Stimulated activated CD4-positive, alpha-beta T cell treated with anti-CD3 and anti-CD28 coated beads, Interleukin-2, amount 100 ng/mL, for 24 hours (primary cell): ENCODE measurements at places on chromosomes 11 and 22.

- no peak for DNase-seq
Measured at GRCh38 chr11:118046964-118047700, 29.7 kb upstream of the TMPRSS4 start.

DNA sequence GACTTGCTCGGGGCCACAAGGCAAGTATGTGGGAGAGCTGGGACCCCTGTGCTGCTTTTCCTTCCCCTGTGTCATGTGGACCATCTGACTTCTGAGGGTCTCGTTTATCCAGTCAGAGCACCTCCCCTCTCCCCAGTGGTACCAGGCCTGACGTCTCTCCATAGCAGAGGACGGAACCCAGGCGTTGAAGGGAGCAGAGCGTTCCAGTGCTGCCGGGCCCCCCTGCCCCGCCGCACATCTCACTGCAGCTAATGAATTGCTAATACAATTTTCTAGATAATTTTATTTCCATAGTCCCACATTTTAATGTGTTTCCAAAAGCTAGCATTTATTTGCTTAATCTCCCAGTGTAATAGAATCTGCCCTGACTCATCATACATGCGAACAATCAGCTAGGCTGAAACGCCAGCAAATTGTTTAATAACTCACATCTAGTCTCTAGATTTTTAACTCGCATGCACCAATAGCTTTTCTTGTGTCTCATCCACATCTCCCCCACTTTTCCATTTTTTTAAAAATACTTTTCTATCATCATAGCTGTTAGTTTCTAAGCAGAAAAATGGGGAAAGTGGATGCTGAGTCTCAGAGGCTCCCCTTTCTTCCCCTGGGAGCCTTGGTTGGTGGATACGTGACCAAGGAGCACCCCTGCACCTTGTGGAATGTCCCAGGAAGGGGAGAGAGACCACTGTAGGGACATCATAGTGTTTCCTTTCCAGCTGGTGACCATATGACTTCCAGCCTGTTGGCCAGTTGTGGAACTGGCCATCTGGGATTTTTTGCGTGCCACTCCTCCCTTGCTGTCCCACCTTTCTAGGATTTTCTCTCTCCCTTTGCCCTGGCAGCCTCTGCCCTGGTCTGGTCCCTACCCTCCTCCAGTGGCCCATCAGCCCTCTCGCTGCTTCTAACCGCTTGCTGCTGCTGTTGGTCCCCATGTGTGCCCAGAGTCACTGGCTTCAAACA, 58.6 kb upstream of the NNMT start:
- DNase-seq: no peak

GRCh38 chr22:23315341-23315917, 135.1 kb downstream of the BCR start:
- DNase-seq: peak; percentile 67

DNA sequence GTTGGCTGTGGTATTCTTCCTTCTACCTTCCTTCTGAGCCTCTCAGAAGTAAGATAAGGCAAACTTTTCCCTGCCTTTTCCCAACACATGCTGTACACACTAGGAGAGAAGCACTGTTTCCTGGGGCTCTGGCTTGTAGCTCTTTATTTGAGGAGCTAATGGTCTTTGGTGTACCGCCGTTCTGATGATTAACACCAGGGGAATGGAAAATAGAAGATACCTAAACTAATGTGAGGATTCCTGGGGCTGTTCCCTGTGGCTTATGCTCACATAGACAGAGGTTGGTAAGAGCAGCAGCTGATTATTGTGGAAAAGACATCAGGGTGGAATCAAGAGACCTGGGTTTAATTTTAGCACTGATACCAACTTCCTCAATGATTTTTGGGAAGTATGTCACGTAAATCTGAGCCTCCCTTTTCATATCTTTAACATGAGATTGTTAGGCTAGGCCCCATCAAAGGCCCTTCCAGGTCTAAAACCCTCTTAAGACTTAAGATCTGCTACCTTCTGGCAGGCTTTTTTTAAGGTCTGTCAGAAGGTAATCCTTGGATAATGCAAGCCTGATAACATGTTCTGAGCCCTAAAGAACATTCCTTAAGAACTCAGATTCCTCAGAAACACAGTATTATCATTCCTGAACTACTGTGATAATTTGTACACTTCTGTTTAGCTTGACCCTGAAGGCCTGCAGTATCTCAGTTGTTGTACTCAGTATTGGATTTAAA, 24.8 kb upstream of the RCE1 start:
- DNase-seq: no peak

DNA sequence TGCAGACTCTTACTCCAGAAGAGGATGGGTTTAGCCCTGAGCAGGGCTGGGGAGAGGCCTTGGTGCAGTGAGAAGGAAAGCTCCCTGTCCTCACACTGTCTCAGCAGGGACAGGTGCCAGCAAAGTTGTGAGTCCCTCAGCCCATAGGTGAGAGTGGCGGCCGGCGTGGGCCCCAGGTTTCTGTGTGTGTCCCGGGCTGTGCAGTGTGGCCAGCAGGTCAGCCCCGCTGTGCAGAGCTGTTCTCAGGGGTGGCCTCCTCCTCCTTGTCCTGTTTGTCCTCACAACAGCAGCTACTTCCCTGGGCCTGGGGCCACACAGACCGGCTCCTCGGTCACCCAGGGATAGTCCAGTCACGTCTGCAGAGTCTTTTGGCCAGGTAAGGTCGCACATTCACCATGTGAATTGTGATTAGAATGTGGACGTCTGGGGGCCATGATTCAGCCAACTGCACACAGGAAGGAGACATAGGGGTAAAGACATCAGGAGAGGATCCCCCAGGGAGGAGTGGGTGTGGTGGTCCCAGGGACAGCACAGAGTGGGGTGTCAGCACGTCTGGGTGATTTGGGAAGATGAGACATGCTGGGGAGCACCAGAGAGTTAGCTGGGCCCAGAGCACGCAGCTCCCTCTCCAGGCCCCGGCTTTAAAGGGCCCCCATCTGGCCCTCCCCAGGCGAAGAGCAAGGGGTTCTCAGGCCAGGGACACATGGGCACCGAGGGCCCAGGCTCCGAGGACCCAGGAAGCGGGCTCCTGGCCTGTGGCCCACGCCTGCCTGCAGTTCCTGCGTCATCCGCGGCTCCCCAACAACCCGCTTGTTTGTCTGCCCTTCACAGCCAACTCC, 81.6 kb downstream of the MYEOV start:
- DNase-seq: no peak

DNA sequence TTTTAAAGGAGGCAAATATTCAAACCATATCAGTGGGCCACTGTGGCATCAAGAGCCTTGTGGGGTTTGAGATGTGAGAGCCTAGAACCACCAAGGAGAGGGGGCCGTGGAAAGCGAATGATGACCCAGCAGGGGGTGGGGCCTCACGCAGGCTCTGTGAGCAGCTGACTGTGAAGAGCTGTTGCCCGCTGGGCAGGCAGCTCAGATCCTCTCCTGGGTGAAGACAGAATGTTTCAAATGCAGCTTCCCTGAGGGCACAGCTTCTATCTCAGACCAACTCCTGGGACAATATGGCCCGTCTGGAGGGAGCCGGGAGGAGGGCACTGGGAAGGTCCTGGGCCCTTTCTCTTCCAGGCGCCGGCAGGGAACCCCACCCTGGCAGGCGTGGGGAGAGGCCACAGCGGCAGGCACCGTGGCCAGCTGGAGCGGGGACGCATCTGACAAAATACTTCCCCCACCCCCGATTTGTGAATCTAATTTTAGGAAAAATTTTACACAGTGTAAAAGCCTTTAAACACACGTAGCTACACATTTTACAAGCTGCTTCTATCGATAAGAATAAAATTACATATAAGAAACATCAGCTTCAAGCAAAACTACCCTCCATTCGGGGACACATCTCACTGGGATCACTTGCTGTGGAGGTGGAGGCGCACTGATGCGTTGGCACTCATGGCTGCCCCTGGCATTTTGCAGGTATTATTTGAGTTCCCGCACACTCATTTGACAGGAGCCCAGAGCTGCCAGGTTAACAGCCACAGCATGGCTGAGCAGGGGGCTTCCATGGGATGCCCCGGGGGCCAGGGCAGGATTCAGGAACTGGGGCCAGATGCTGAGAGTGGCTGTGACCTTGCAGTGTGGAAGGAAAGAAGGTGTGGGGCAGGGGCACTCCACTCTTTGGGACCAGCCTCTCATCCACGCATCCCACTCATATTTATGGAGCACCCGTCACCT, 40.3 kb downstream of the PARVG start:
- no peak for DNase-seq

- no peak for DNase-seq
Measured at GRCh38 chr22:32016081-32016480, 27.0 kb upstream of the SLC5A1 start.

DNA sequence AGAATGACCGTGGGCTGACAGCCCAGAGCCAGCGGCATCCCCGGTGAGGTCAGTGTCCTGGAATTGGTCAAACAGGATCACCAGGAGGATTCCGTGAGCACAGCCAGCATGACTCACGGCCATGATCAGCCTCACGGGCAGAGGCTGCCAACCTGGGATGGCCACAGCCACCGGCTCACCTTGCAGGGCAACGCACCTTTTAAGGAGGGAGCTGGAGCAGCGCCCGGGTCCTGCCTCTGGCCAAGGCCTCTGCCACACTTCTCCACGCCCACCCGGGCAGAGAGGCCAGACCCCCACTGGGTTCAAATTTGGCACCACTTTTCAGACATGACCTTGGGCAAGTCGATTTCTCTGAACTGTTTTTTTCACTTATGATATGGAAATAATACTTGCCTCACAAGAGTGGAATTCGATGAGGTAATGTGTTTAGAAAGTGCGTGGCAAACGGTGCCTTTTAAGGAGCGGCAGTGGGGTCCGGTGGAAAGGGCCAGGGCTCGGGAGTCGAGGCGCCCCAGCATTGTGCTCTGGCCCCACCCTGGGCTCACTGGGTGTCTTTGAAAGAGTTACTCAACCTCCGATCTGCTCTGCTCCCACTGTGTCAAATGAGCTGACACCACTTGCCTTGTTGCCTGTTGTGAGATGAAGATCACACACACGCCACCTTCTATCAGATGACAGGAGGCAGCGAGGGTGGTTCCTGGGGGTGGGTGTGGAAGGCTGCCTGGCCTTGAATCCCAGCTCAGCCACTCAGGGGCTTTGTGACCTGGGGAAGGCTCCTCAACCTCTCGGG, 16.0 kb downstream of the TXN2 start:
- DNase-seq: no peak

GRCh38 chr22:25237503-25237902, 18.1 kb downstream of the CRYBB2 start:
- no peak for DNase-seq

DNA sequence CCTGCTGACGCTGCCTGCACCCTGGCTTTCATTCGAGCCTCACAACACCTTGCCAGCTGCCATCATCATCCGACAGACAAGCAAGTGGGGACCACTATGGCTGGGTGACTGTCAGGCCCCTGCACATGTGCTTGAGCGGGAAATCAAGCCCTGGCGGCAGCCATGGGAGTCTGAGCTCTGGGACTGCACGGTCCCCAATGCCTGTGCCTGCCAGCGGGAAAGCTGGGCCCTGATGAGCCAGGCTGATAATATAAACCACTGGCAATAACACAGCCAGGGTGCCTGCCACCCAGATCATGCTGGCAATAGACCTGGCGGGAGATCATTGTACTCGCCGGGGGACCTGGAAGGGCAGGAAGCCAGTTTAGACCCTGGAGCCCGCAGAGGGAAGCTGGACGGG, 2.5 kb downstream of the FGF3 start:
- DNase-seq: no peak

DNA sequence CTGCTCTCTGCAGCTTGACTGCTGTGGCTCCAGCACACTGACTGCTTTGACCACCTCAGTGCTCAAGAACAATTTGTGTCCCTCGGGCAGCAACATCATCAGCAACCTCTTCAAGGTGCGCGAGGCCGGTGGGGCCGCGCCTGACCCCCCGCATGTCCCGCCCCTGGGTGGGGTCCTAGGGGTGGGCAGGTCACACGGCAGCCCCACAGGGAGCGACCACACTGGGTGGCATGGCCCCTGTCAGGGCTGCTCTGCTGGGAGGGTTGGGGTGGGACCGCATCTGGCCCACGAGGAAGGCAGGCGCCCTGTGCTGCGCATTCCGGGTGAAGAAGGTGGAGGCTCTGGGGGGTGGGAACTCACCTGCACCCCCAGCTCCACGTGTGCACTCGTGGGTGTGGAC, 4.7 kb upstream of the TSSC4 start:
- no peak for DNase-seq

GRCh38 chr11:112634995-112635737, 326.1 kb upstream of the NCAM1 start:
- no peak for DNase-seq

GRCh38 chr11:12901874-12902481, 107.1 kb upstream of the RASSF10 start:
- no peak for DNase-seq

- no peak for DNase-seq
Measured at GRCh38 chr11:67264877-67265632, 1.2 kb upstream of the GRK2 start.

- DNase-seq: no peak
Measured at GRCh38 chr11:44973632-44974401, 23.1 kb upstream of the TP53I11 start.

- no peak for DNase-seq
Measured at GRCh38 chr11:70854901-70855556, 397.3 kb downstream of the SHANK2 start.

- peak; percentile 38 for DNase-seq
Measured at GRCh38 chr11:128757886-128758612, 64.2 kb downstream of the FLI1 start.

GRCh38 chr22:49412236-49412635, 415.4 kb downstream of the BRD1 start:
- no peak for DNase-seq

DNA sequence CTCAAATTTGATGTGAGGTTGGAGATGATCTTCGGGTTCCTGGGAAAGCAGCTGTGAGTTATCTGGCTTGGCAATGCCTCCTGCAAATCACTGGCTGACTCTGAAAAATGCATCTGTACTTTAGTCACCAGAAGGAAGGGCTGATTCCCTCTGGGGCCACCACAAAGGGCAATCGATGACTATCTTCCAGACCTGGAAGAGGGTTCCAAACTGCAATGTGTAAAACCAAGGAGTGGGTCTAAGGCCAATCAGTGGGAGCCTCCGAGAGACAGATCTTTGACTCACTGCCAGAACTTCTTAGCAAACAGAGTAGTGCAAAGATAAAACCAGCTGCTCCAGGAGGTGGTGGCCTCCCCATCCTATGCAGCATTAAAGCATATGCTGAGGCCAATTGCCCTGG, 29.1 kb upstream of the PAK1 start:
- DNase-seq: no peak

GRCh38 chr11:46247090-46247489, 30.4 kb upstream of the CREB3L1 start:
- no peak for DNase-seq

DNA sequence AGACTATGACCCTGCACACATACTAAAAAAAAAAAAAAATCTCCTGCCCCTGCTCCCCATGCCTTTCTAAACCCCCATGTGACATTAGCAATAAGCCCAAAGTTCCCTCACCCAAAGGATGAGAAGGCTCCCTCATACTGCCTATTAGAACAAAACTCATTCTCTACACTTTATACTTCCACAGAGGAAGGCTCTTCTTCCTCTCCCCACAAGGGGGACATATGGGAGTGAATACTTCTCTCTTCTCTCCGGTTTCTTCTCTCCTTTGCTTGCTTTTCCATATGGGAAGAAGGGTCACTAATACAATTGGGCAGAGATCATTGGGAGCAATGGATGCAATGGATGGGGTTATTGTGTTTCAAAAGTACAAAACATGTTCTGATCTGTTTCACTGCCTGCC, 3.3 kb downstream of the OR52L1 start:
- no peak for DNase-seq
